ENCODE measurements at places on chromosomes 2 and 18.

- DNase-seq, result no peak
These were observed 185.7 kb downstream of the FAM210A start for GRCh38 chr18:13540477-13541182.

GRCh38 chr2:74111380-74111779 is 36.3 kb downstream of the BOLA3 start:
- no peak for DNase-seq

GRCh38 chr2:241048149-241048948 is 49.9 kb downstream of the SNED1 start:
- DNase-seq, result no peak

DNA sequence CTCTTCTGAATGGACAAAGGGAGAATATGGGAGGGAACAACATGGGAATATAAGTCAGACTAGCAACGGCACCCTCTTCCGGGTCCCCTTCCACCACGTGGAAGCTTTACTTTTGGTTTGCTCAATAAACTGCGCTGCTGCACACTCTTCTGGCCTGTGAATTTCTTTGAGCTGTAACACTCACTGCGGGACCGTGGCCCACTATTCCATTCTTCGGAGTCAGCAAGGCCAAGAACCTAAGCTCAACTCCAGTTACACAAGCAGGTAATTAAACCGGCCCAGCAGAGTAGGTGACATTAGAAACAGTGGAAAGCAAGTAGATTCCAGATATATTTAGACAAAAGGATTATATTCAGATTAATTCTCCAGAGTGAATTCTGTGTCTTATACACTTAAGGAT is 697.4 kb upstream of the NXPH2 start:
- DNase-seq, result no peak

- DNase-seq, result peak; percentile 88
These were observed 76.0 kb downstream of the RFTN2 start for GRCh38 chr2:197599285-197599965.

GRCh38 chr18:79864006-79864725 is 66.4 kb downstream of the KCNG2 start:
- no peak for DNase-seq

DNA sequence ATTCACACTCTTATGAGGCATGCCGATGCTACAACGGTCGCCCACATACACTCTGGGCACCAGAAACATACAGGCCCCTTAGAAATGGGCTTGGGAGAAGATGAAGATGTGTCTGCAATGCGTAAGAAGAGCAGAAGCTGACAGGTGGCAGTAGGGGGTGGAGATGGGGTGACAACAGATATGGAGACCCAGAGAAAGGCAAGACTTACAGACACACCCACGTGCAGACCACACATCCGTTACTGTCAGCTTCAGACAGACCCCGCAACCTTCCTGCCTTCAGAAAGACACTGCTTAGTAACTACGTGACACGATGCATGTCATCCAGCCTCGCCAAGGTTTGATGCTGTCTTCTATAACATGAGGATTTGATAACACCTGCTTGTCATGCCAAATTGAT is 89.5 kb downstream of the ZFP36L2 start:
- peak; percentile 74 for DNase-seq

- DNase-seq, result no peak
These were observed 67.0 kb upstream of the RASGRP3 start for GRCh38 chr2:33409417-33409955.

GRCh38 chr18:3150274-3150673 is 69.5 kb downstream of the MYOM1 start:
- DNase-seq, result peak; percentile 18

- no peak for DNase-seq
These were observed 63.7 kb downstream of the COPS8 start for GRCh38 chr2:237149425-237149824.

GRCh38 chr2:150320608-150321007 is 166.9 kb downstream of the RND3 start:
- no peak for DNase-seq

DNA sequence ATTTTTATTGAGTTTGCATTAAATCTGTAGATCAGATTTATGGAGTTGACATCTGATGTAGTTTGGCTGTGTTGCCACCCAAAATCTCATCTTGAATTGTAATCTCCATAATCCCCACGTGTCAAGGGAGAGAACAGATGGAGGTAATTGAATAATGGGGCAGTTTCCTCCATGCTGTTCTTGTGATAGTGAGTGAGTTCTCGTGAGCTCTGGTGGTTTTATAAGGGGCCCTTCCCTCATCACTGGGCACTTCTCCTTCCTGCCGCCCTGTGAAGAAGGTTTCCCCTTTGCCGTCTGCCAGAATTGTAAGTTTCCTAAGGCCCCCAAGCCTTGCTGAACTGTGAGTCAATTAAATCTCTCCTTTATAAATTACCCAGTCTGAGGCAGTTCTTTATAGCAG is 32.2 kb downstream of the ZC3H15 start:
- peak; percentile 35 for DNase-seq

GRCh38 chr2:78721355-78722033 is 304.0 kb upstream of the REG3G start:
- DNase-seq, result no peak

Data from hematopoietic multipotent progenitor cell treated with erythropoietin and hydrocortisone succinate and interleukin-3 and kit ligand, for 4 days (in vitro differentiated cells).